ENCODE measurements at places on chromosomes 5 and 9. TPM values are rescaled to one million over a fixed set of nuclear protein-coding genes. Genes with fewer than 3 reads are reported as not detected.

- peak; percentile 48 for ATAC-seq
These were observed 1.9 kb downstream of the RASEF start for GRCh38 chr9:83061036-83061435.

The NRARP gene
- total RNA-seq, result 20.4 TPM

The FBP1 gene
- 1.2 TPM for total RNA-seq

GRCh38 chr5:16502866-16503265 is 37.3 kb upstream of the ZNF622 start:
- ATAC-seq, result no peak

- ATAC-seq, result no peak
These were observed 140.2 kb downstream of the DENND1A start for GRCh38 chr9:123789554-123790292.

DNA sequence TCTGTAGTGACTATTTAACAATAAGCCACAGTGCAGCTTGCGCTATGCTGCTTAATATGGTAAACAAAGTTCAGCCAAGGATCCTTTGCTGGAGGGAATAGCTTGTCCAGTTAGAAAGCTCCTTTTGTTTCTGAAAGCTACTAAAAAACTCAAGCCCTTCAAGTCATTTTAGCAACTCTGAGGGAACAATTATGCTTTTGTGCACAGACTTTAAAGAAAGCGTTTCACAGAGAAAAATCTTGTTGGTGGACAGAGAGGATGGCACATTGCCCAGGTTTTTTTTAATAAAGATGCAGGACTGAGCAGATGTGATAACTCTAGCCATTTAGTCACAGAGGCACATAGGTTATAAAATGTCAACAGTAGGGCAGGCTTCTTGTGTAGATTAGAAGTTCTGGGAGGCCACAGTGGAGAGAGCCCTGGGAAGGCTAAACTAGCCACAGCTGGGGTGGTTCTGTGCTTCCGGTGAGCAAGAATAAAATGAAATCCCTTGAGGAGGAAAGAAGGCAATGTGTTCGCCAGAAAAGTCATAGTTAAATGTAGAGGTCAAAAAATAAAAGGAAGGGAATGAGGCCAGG is 63.4 kb downstream of the ALDH7A1 start:
- no peak for ATAC-seq

DNA sequence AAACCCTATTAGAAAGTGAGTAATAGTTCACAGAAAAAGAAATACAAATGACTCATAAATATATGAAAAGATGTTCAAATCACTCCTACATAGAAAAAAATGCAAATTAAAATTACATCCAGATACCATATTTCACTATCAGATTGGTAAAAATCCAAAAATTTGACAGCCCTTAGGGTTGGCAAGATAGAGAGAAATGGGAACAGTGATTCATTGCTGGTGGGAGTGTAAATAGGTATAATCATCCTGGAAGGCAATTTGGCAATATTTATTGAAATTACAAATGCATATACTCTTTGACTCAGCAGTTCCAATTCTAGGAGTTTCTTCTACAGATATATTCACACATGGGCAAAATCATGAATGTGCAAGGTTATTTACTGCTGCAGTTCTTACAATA is 273.5 kb downstream of the NR2F1-AS1 start:
- no peak for ATAC-seq

- ATAC-seq, result no peak
These were observed 71.3 kb downstream of the MFAP3 start for GRCh38 chr5:154110107-154110453.

The SMIM32 gene
- total RNA-seq, result not detected

- no peak for ATAC-seq
These were observed 12.3 kb downstream of the GFPT2 start for GRCh38 chr5:180340856-180341255.

GRCh38 chr9:110266795-110267194 is 10.5 kb upstream of the TXN start:
- ATAC-seq, result no peak

DNA sequence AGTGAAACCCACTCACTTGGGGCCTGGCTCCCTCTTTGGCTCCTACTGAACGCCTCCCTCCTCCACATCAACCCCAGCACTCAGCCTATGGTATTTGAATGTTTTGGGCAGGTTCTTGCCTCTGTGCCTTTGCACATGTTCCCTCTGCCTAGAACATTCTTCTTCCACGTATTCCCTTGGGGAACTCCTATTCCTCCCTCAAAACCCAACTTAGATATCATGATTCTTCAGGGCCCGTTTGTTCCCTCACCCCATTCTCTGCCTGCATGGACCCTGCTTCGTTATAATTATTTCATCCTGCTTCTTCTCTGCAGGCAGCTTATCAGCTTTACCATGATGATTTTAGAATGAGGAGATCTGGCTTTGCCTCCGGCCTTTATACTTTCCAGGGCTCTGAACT is 215.0 kb upstream of the IER5L start:
- no peak for ATAC-seq

The PCDHA1 gene
- total RNA-seq, result not detected

DNA sequence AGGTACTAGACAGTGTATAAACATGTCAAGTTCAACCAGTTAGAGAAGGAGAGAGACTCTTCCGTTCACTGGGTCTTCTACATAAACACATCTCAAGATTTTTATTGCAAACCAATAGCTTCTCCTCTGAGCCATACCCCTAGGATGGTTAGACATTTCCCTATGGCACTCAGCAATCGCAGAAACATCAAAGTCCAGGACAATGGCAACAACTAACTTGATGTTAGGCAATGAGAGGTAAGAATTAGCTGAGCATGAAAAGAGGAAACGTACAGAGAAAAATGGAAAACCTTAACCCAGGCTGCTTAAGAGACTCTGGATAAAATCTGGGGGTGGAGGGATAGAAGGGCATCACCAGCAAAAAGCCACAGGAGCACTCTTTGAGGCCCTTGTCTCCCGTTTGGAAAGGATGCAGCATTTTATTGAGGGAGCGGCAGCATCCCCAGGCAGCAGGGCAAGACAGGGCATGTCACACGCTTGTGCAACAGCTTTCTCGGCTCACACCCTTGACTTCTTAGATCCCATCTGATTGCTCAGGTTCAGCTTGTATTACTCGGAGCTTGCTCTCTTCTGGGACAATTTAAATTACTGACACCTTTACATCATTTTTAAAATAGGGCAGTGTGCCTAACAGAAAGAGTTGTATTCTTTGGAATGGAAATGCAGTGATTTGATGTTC is 8.6 kb upstream of the PSAT1 start:
- ATAC-seq, result peak; percentile 97

The ABLIM3 gene
- total RNA-seq, result 22.4 TPM

GRCh38 chr9:68998812-68999211 is 15.1 kb downstream of the PRKACG start:
- no peak for ATAC-seq

DNA sequence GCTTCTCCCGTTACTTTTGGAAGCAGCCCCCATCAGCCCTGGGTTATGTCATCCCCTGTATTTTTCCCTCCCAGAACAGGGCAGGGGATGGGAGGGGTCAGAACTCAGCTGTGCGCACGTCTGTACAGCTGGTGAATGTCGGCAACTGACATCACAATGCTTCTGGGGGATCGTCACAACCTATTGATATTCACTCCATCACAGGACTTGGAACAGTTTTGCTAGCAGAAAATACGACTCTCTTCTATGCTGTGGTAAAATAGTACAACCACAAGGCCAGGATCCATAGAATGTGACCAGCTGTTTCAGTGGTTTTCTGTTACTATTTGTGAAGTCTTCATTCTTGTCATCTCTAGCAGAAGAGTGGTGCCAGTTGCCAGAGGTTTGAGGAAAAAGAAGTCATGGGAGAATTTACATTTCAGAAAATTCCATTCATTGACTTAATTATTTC is 77.1 kb upstream of the KLF4 start:
- ATAC-seq, result no peak

DNA sequence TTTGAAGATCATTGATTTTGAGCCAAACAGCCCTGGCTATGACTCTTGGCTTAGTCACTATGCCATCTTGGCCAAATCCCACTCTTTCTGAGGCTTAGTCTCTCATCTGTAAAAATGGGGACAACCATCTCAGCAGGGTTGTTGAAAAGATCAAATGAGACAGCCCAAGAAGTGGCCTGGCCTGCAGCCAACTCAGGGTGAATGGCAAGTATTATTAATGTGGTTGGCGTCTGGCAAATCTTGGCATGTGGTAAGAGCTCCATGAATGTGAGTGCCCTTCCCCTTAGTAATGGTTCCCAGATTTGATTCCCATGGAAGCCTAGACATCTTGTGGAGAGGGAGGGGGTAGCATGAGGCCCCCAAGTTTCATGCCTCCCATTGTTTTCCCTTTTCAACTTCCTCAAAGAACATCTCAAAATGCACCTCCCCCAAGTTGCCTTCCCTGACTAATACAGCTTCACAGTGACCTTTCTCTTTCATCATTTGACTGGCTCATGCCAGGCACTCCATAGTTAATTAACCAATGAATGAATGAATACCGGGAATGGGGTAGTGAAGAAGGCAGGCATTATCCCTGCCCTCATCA is 11.8 kb upstream of the TGFBI start:
- ATAC-seq, result peak; percentile 12

GRCh38 chr9:128494108-128494745 is 10.3 kb upstream of the GLE1 start:
- peak; percentile 51 for ATAC-seq

DNA sequence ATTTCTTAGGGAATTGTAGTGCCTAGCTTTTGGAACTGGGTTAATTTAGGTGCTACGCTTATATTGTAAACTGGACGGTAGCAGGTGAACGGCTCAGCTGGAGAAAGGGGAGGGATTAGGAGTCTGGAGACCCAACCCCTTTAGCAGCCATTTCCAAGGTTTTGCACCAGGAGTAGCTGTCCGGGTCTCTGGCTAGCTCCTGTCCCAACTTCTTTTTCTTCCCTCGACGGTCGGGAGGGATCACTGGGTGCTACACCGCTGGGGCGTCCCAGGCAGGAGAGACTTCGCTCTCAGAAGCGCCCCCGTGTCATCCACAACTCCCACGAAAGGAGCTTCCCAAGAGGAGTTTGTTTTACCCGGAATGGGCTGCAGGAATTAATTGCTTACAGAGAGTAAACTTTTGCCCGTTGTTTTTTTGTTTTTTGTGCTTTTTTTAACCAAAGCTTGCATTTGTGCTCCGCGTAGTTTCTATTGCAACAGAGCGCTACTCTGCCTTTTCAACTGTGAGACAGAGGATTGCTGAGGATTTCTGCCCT is 1640.9 kb upstream of the C9orf72 start:
- peak; percentile 38 for ATAC-seq

GRCh38 chr5:11791792-11792191 is 112.5 kb downstream of the CTNND2 start:
- ATAC-seq, result no peak

- peak; percentile 78 for ATAC-seq
These were observed 2.4 kb upstream of the NR4A3 start for GRCh38 chr9:99819123-99819855.

DNA sequence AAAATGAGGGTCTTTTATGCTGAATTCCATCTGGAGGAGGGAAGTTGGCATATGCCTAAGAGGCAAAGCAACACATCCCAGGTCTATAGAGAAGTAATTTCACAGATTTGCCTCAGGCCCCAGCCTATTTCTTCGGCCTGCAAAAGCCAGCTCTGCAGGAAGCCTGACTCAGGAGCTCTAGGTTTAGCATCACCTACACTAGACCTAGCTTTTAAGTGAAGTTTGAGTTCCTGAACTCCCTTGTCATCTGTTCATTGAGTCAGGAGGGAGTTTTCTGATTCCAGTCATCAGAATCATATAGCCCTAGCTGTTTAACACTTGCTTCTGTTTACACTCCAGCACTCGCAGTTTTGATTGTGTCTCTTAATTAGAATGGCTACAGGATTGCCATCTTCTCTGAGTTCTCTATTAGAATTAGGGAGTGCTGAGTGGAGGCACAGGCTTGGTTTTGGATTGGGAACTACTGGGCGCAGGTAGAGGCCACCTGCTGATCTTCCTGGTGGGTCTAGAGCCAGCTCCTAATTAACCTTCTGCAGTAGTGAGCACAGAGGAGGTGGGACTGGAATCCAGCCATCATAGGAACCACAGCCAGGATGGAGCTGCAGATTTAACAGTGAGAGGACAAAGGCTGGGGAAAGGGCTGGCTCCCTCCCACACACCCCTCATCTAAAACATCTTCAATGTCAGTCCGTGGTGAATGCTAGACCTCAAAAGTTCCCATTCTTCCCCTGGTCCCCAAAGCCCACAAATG is 179.5 kb downstream of the TRIO start:
- peak; percentile 67 for ATAC-seq

The MARCOL gene
- total RNA-seq, result not detected

GRCh38 chr9:129258124-129258822 is 80.2 kb upstream of the IER5L start:
- ATAC-seq, result peak; percentile 90

DNA sequence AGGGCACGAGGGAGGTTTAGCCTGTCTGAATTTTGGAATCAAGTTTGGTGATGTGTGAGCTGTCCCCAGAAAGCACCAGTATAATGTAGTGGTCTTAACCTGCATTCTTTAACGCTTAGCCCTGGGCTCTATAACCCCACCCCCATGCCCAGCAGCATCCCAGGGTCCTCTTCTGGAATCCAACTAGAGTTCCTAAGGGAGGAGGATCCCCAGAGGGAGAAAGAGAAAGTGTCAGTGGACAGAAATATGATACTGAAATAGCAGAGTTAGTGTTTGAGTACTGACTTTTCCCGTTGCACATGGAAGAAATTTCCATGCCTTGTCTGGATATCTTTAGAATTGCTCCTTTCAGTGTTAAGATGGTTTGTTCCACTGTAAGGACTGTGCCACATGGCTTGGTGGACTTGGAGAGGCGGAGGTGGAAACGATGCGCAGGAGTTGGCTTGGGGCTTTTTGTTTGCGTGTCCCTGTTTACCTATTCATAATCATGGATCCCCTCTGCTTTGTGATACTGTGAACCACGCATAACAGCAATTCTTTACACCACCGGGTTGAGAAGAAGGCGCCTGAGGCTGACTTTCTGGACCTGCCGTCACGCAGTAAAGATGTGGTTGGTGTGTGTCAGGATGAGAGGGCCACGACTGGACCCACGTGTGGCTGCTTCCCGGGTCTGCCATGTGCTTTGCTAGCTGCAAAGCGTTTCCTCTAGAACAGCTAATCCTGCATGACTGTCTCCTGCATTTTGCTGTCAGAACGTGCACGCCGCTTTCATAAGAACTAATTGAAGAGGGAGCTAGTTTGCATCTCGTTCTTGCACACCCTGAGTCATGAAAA is 142.3 kb downstream of the SMARCA2 start:
- peak; percentile 90 for ATAC-seq

The PCDHB11 gene
- 0.44 TPM for total RNA-seq

All from esophagus mucosa (tissue), 1 donor.